Activated naive CD4-positive, alpha-beta T cell (primary cell): ENCODE measurements at places on chromosomes 3 and 15.

GRCh38 chr15:40115670-40116093 is 7.0 kb upstream of the BMF start:
- no peak for DNase-seq

DNA sequence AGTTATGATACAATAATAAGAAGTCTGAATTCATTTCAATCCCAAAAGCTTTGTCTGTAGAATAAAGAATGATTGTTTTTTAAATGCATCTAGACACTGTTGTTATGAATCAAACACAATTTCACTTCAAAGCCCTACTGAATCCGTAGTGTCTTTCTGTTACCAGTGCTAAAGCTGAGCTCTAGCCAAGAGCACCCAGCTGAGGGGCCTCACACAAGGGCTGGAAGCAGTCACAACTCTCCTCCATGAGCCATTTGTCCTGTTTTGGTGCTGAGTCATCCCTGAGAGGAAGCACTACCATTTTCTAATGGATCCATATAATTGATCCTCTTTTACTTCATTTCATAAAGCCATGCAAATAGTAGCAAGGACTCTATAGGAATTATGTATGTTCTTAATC is 158.2 kb upstream of the ANKRD28 start:
- DNase-seq: no peak

DNA sequence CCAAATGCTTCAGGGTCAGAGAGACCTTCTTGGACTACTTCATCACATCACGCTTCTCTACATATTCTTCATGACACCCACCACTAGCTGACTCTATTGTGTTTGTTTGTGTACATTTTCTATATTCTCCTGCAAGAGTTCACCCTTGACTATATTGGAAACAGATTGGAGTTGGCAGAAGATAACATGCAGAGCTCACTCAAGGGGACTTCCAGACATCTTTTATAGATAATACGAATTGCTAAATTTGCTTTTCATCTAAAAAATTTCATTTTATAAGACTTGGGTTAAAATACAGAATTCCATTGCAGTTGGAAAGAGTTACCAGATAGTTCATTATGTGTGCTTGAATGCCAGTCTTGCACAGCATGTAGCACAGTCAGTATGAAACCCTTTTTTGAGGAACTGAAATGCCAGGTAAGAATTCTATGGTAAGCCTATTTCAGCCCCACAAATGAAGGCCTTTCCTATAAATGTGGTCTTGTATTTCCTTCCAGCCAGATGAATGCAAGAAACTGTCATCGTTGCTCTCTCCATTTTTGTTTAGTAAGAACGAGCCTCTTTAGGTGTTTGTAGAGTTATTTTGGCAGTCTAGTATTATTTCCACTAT is 177.6 kb downstream of the GHSR start:
- no peak for DNase-seq

- no peak for DNase-seq
Measured at GRCh38 chr3:194471863-194472262, 14.9 kb downstream of the ATP13A3 start.

DNA sequence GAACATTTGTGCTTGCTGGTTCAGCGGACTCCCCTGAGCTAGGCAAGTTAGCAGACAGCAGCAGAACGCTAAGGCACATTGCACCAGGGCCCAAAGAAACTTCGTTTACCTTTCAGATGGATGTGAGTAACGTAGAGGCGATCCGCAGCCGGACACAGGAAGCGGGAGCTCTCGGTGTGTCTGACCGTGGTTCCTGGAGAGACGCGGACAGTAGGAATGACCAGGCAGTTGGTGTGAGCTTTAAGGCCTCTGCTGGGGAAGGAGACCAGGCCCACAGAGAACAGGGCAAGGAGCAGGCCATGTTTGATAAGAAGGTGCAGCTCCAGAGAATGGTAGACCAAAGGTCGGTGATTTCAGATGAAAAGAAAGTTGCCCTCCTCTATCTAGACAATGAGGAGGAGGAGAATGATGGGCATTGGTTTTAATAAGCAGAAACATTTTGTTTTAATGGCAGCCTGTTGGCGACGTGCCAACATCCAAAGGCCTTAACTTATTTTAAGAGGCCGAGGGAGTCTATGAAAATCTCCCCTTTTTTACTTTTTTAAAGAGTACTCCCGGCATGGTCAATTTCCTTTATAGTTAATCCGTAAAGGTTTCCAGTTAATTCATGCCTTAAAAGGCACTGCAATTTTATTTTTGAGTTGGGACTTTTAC is 27.9 kb downstream of the SYNM start:
- no peak for DNase-seq

DNA sequence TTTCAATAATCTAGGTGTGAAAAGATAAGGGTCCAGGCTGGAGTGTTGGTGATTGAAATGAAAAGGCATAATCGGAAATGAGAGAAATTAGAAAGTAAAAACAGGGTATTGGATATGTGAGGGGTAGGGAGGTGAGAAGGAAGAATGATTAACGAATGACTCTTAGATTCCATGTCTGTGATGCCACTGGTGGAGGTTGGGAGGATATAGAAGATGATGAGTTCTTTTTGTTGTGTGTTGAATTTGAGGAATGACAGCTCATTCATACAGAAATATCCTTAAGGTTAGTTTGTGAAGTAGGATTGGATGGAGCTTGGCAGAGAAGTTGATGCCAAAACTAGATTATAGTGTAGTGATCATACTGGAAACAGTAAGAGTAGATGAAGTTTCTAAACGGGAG is 72.2 kb upstream of the CCNL1 start:
- DNase-seq: no peak

DNA sequence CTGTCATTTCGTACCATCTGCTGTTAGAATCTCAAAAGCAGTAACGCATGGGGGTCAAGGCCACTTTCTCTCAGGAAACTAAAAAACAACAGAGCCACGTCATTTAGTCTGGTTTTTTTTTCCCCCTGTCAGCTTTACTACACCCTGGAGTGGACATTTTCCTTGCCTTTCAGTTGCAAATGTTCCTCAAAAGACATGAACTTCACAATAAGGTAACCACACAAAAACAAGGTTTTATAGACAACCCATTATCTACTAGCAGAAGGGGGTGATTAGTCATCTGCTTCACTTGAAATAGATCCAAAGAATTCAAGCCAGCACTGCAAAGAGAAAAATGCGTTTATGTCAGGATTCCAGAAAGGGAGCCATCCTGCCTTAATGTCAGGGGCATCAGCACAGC is 171.8 kb upstream of the CDIN1 start:
- DNase-seq: no peak

GRCh38 chr3:123081718-123082369 is 15.0 kb downstream of the PDIA5 start:
- no peak for DNase-seq

GRCh38 chr3:10432931-10433330 is 72.5 kb downstream of the ATP2B2 start:
- no peak for DNase-seq

- no peak for DNase-seq
Measured at GRCh38 chr3:129773691-129774663, 119.5 kb downstream of the TMCC1 start.

DNA sequence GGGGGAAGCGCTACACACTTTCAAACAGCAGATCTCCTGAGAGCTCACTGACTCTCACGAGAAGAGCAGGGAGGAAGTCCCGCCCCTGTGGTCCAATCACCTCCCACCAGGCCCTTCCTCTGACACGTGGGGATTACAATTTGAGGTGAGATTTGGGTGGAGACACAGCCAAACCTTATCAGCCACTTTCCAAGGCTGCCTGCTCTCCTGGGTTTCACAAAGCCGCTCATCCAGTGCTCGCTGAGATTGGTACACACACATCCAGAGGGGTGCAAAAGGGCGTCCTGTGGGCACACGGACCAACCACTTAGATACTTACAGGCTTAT is 23.1 kb downstream of the XXYLT1 start:
- no peak for DNase-seq

- DNase-seq: no peak
Measured at GRCh38 chr3:52679199-52679538, 6.5 kb downstream of the PBRM1 start.

DNA sequence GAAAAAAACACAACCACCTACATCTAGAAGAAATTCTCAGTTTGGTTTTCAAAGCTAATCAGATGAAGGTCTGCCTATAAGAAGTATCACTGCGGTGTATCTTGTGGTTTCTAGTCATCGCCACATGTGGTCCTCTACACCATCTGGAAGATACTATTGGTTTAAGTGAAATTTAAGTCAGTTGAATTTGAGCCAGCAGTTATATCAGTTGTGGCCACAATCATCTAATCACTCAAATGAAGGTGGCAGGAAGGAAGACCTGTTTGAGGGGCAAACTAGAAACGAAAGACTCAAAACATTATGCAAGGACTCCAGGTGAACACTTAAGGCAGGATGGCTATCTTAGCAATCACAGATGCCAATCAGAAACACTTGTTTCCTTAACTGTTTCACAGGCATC is 48.7 kb downstream of the ETV5 start:
- DNase-seq: no peak

DNA sequence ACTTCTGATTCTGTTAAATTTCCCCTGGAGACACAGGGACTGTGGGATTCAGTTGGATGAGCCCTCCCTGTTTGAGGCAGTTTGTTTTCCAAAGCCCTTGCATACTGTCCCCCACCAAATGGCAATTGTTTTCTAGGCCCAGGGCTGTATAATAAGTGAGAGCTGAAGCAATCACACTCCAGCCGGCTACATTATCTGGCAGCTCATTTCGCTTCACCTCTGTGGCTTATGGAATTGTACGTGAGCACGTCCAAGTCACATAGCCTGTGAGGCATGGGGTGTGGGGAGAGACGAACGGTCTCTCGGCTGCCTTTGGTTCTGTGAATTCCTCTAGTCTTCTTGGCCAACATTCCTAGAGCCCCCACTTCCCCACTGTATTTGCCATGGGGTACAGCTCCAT is 10.7 kb downstream of the RBP2 start:
- no peak for DNase-seq

DNA sequence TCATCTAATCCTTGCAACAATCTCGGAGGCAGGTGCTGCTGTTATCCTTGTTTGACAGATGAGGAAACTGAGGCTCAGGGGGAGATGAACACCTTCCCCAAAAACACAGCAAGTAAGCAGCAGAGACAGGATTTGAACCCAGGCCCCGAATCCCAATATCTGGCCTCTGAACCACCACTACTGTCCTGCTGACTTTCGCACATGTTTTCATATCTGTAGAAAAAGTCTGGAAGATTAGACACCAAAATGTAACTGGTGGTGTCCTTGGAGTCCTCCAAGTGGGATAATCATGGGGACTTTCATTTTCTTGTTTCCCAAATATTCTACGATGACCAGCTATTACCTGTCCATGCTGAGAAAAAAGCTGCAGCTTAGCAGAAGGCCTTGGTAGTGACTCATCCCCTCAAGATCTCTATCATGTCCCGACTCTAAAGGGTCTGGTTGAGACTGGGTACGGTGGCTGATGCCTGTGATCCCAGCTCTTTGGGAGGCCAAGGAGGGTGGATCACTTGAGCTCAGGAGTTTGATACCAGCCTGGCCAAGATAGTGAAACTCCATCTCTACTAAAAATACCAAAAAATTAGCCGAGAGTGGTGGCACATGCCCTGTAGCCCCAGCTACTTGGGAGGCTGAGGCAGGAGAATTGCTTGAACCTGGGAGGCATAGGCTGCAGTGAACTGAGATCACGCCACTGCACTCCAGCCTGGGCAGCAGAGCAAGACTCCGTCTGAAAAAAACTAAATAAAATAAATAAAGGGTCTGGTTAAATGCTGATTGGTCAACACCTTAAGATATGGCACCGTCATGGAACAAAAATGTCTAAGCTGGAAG is 8.6 kb downstream of the IRAK2 start:
- DNase-seq: no peak

DNA sequence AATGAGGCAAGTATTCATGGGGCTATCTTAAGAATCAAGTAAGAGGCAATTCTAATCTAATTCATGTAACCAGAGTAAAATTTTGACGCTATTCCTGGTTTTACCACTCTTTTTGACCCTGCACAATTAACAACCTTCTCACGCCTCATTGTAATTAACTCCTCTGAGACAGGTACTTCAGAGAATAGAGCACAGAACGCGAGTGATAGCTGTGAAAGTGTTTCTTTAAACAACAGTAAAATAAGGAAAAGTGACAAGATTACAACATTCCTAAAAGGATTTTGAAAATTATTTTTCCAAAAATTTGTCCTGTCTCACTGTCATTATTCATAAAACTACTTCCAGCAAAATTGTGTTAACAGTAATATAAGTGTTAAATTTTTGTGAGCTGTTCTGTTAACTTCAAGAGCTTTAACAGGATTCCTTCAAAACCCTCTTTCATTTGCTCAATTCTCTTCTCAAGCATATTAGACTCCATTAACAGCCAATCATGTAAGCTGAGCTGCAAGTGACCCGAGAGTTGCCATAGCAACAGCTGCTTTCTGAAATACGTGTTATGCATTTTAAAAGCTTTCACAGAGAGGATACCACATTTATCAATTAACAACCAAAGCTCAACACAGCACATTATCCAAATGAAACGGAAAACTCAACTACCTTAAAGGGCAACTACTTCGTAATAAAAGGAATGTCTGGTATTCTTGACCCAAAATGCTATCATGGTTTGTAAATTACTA is 93.1 kb downstream of the STAG1 start:
- no peak for DNase-seq

DNA sequence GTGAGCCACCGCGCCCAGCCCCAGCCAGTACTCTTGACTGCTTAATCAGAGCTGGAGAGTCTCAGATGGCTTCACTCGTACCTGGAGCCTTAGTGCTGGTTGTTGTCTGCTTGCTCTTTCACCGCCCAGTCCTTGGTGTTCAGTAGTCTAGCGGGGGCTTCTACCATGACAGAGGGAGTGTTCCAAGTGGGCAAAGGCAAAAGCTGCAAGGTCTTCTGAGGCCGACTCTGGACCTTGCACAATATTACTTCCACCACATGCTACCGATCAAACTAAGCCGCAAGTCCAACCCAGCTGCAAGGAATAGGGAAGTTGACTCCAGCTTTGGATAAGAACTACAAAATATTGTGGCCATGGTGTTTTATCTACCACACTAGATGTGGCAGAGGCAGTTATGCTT is 6.6 kb downstream of the PARL start:
- DNase-seq: no peak

DNA sequence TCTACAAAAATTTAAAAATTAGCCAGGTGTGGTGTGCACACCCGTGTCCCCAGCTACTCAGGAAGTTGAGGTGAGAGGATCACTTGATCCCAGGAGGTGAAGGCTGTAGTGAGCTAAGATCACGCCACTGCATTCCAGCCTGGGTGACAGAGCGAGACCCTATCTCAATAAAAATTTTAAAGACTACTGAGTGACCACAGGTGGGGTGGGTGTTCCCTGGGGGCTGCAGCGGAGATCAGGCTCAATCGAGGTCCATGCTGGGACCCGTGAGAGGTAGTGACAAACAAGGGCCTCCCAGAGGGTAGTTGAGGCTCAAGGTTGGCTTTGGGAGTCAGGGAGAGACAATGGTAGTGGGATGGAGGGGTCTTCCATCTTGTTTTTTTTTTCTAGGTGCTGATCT is 38.9 kb upstream of the LIMD1 start:
- no peak for DNase-seq

DNA sequence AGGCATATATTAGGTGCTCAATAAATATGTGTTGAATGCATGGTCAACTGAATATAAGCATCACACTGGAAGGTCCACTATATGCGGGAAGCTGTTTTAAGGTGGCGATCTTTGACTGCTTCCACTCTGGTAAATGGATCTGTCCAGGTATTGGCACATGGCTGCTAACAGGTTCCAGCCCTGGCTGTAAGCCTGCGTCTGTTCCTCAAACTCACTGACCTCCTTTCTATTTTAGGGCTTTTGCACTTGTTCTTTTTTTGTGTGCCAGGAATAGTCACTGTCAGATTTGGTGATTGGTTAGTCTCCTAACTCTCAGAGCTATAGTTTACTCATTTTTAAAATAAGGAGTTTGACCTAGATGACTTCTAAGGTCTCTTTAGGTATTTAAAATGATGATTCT is 46.2 kb downstream of the ADAMTSL3 start:
- no peak for DNase-seq
